ENCODE measurements at places on chromosomes 6 and 20.
A peak's percentile ranks its signal among the peaks of the same experiment; 100 is the strongest.

GRCh38 chr6:57221191-57221935 lies 744 bp downstream of the RAB23 start:
- peak; percentile 41 for DNase-seq

- peak; percentile 57 for DNase-seq
These were observed 193.4 kb downstream of the BACH2 start for GRCh38 chr6:90103056-90103800.

DNA sequence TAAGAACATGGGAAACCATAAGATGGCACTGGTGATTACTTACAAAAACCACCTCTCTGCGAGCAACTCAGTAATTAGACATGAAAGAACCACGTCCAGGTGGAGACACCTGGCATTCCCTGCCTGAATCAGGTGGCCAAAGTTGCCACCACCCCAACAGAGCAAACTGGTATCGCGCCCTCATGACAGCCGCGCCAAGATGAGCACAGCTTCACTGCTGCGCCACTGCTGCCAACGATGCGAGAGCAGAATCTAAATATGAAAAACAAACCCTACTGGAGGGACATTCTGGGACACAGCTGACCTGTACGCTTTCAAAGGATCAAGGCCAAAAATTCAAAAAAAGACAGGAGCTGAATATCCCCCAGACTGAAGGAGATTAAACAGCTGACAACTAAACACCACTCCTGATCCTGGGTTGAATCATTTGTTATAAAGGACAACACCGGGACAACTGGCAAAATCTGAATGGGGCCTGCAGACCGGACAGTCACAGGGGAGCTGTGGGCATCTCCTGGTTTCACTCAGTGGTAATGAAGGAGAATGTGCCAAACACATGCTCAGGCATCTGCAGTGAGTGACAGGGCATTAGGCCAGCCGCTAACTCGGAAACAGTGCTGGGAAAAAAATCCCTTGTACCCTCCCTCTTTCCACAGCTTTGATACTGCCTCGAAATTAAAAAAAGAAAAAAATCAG lies 17.4 kb downstream of the CST7 start:
- DNase-seq, result no peak

DNA sequence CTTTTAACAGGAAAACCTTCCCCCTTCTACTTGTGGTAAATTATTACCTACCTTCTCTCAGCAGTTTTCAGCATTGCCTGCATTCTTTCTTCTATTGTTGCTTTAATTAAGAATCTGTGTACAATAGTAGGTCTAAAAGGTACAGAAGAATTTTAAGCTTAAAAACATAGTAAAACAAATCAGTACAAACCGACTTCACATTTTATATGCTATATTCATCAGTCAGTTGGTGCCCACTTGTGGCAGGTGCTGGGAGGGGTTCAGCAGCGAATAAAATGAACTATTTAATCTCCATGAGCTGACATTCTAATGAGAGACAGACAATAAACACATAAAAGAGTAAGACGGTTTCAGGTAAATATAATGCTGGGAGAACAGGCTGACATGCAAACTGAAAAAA lies 73.4 kb upstream of the FBXO30 start:
- DNase-seq, result peak; percentile 55

GRCh38 chr6:154440422-154441043 lies 70.0 kb downstream of the CNKSR3 start:
- no peak for DNase-seq

GRCh38 chr20:40582531-40582930 lies 106.5 kb downstream of the MAFB start:
- no peak for DNase-seq
